ENCODE measurements at places on chromosomes 2 and 18.

- DNase-seq = no peak
Measured at GRCh38 chr2:193103064-193103463, 908.3 kb upstream of the TMEFF2 start.

DNA sequence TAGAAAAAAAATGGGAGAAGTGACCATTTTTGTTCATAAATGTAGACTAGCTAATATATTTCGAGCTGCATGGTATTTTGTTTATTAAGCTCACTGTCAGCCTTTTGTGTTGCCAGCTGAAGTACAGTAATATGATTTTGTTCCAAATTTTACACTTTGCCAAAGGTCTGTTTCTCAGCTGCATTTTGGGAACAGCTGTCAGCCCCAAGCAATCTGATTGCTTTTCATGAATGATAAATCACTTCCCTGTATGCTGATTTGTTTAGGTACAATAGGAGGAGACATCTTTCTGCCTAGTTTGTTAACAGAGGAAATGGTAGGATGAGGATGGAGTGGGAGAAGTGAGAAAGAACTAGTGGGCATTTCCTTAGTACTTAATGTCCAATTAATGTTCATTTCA lies 79.3 kb downstream of the NABP1 start:
- no peak for DNase-seq

- no peak for DNase-seq
Measured at GRCh38 chr2:119449521-119449920, 17.9 kb downstream of the TMEM37 start.

GRCh38 chr2:238220892-238221521 lies 17.5 kb upstream of the ILKAP start:
- DNase-seq = peak; percentile 19

- DNase-seq = no peak
Measured at GRCh38 chr2:74004212-74005182, 19.8 kb downstream of the TET3 start.

DNA sequence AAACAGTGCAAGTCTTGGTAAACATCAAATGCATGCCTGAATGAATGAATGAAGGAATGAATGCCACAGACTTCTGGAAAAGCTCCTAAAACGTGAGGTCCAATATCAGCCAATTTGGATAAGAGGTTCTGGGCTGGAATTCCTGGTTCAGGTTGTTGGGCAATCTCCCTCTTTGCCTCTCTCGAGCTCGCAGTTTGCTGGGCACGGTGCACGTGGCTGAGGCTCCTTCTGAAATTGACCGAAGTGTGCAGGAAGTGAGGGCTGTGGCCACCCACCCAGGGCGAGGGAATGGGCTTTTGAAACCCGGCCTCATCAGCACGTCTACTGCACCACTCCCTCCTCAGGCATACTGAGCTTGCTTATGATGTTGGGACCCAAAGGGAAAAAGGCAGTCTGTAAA lies 288.8 kb upstream of the HS6ST1 start:
- no peak for DNase-seq

- DNase-seq = no peak
Measured at GRCh38 chr18:2987876-2988790, 24.8 kb downstream of the LPIN2 start.

DNA sequence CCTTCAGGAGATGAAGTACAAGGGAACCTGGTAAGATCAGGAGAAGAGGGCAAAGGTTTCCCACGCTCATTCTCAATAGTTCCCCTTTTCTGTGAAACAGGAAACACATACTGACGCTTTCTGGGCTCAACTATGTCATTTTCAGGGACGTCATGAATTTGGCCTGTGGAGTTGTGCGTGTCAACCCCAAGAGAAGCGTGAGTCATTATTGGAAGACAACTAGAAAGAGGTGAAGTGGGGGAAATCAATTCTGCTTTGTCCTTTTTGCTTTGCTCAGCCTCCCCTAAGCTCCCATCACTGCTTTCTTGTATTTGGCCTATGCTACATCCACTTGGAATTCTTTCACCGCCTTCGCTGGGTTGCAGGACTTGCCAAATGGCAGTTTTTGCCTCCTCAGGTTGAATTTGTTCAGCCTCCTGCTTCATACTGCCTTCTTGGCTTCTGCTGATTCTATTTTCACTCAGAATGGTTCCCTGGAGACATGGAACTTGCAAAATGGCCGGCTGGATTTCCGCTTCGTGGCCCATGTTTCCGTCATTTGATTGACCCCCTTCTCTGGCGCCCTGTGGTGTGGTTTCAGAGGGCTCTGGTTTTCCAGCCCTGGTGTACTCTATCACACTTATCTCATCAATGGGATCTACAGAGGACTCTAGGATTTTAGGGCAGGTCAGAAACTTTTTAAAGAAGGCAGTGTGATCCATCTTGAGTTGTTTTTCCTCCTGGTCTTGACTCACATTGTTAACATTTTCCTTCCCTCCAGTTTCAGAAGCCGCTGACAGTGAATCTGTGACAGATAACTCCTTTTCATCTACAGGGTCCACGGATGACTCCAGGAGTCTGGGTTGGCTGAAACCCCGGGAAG lies 93.3 kb downstream of the ALPK2 start:
- no peak for DNase-seq
